Stimulated activated CD4-positive, alpha-beta T cell treated with anti-CD3 and anti-CD28 coated beads, Interleukin-1b, Interleukin-23, amount 100 ng/mL, for 1 hour (primary cell): ENCODE measurements at places on chromosomes 1 and 21.

DNA sequence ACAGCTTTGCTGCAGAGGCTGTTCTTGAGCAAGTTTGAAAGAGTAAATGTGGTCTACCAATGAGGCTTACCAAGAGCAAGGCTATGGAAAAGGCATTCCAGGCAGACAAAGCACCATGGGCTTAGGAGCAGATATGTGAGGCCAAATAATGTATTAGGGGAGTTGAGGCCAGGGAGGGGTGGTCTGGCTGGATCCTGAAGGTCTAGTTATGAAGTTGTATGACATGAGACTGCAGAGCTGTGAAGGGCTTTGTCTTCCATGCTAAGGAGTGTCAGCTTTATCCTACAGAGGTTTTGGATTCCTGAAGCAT, 51.8 kb upstream of the TSPAN2 start:
- no peak for DNase-seq

- no peak for DNase-seq
Observed at GRCh38 chr1:6001992-6002576, 9.9 kb upstream of the NPHP4 start.

DNA sequence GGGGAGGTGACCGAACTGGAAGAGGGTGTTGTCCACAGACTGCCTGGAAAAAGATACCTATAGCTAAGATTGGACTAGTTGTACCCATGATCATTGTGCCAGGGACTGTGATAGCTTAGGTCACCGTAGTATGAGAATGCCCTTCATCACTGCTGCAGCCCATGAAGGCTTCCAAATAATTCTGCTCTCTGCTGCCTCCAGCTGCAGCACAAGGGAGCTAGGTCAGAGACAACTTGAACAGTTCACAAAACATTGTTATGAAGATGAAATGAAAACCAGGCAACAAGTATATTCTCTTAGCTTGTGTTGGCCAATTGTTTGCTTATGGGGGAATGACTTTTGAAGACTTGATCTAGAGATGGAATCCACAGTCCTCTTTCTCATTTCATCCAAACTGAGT, 246.7 kb downstream of the MRPL39 start:
- DNase-seq: no peak

DNA sequence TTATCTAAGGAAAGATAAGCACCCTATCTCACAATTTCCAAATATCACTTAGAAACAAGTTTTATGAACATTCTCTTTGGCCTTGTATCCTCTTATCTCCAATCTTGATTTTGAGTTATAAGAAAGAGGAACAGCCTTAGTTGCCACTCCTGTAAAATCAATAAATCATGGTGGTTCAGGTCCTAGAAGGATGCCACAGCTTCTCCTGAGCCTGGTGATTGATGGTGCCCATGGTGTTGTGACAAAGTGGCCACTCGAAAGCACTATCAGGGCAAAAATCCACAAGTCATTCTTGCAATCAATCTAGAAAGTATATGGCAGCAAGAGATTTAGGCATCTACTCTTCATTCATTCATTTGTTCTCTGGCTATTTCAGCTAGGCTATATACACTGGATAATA, 27.8 kb downstream of the GBP6 start:
- DNase-seq: no peak

DNA sequence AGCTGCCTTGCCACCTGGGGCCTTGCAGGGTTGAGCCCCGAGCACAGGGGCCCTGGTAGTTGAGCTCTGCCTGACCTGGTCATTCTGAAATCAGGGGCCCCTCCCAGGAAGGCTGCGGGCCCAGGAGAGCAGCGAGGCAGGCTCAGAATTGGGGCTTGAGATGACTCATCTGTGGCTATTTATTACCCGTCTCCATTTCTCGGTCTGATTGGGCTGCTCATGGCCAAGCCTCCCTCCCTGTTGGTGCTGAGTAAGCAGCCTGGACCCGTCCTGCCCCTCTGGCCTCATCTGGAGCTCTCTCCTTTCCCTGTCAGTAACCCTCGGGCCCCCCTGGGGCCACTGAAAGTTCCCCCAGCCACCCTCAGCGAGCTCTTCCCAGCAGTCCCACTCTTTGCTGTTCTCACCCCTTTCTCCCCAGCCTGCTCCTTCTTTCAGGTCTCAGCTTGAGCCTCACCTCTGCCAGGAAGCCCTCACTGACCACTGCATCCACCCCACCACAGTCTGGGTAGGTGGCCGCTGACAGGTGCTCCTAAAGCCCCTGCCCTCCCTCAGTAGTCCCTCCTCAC, 11.0 kb upstream of the TNFRSF8 start:
- no peak for DNase-seq

- DNase-seq: no peak
Observed at GRCh38 chr1:185534801-185535200, 199.4 kb upstream of the HMCN1 start.

GRCh38 chr1:147717051-147717705, 43.2 kb downstream of the GJA5 start:
- DNase-seq: no peak

DNA sequence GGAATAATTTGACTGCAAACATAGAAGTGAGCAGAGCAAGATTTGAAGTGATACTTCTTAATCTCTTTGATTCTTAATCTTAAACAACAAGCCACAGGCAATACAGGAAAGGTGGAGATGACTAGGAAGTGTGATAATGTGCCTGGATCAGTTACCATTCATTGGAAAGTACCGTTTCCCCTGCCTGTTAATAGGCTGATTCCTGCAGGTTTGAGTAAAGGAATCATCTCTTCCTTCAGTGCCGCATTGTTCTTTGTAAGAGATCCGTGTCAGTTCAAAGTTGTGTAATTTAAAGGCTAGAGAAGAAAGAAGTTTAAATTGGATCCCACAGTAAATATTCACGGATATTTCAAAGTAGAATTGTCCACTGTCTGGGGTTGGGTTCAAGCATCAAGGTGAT, 43.5 kb upstream of the BCL10 start:
- no peak for DNase-seq

DNA sequence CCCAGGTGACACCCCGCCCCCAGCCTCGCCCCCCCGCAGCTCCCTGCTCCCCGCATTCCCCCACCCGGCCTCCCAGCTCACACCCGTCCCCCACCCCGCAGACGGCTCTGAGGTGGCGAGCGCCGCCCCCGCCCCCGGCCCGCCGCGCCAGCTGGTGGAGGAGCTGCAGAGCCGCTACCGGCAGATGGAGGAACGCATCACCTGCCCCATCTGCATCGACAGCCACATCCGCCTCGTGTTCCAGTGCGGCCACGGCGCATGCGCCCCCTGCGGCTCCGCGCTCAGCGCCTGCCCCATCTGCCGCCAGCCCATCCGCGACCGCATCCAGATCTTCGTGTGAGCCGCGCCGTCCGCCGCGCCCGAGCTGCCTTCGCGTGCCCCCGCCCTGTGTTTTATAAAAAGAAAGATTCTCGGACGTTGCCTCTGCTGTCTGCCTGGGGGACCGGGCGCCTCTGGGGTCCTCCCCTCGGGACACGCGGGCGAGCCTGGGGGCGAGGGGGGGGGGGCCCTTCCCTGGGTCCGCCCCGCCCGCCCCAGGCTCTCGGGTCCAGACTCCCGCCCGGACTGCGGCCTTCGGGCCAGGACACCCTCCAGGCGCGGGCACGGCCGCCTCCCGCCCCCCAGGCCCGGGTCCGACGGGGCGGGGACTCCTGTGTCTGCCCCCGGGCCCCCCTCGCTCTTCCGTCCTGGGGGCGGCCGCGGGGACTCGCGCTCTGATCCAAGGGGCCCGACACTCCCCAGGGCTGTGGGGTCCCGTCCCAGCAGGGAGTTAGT, 1.6 kb upstream of the MMP23B start:
- DNase-seq: peak; percentile 92

GRCh38 chr1:91036894-91037829, 15.3 kb upstream of the ZNF644 start:
- no peak for DNase-seq

- no peak for DNase-seq
Observed at GRCh38 chr1:100719490-100719889, at the start of gene VCAM1. Gene VCAM1, plus strand, starts transcription at chr1:100719742. Its CDS starts 119 bp downstream, at chr1:100719861.

- no peak for DNase-seq
Observed at GRCh38 chr1:230012741-230013140, 54.3 kb upstream of the GALNT2 start.

DNA sequence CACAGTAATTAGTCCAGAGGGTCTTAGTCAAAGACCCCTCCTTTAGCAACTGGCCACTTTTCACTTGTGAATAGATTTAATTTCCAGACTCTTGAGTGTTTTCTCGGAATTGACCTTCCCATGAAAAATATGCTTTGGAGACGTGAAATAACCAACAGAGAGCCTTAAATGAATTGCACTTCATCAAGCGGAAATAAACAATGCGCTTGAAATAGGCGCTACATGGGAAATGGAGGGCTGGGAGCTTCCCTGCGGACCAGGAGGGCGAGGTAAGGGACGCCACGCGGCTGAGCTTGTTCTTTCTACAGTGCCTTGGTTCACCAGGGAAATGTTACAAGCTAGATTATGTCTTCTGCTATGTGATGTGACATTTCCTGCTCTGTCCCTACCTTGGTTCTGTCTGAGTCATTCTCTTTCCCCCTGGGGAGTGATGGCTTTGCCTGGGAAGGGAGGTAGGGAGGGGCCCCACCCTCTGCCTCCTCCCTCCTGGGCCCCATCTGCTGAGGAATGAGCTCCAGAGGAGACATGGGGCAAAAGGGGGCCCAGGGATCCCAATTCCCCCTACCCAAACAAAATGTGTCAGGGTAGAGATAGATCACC, 619.3 kb downstream of the PTPRU start:
- no peak for DNase-seq

DNA sequence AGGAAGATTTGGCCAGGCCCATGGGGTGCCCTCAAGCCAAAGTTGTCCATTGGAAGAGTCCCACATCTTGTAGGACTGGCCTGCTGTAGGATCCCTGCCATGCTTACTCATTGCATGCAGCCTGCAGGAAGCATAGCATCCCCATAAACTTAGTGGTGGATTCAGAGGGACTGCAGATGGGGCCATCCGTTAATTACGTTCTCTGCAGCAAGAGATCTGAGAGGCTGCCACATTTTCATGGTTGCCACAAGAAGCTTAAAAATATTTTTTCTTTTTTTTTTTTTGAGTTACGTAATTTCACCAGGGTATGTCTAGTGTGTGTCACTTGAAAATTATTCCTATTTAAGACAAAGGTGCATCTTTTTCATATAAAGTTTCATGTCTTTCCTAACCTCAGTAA, 329.7 kb upstream of the USP24 start:
- DNase-seq: no peak

DNA sequence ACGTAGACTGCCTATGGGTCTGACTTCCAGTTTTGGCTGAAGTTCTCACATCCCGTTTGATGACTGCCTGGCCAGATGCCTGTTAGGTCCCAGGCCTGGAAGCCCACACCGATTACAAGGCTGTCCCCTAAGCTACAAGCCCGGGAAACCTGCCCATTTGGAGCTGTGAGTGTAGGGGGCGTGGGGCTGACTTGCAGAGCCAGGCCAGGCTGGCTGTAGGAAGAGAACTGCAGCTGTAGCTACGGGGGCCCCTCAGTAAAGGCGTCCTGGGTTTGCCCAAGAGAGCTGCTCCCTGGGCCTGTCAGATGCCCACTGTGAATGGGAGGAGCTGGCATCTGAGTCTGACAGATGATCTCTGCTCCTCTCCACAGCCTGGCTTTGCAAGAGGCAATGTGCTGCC, 199.7 kb downstream of the CAMTA1 start:
- no peak for DNase-seq

- DNase-seq: no peak
Observed at GRCh38 chr1:44328671-44329416, 26.2 kb downstream of the ERI3 start.

GRCh38 chr1:157403203-157403602, 149.1 kb downstream of the FCRL5 start:
- no peak for DNase-seq

- no peak for DNase-seq
Observed at GRCh38 chr1:8427986-8428385, 110.1 kb downstream of the SLC45A1 start.

DNA sequence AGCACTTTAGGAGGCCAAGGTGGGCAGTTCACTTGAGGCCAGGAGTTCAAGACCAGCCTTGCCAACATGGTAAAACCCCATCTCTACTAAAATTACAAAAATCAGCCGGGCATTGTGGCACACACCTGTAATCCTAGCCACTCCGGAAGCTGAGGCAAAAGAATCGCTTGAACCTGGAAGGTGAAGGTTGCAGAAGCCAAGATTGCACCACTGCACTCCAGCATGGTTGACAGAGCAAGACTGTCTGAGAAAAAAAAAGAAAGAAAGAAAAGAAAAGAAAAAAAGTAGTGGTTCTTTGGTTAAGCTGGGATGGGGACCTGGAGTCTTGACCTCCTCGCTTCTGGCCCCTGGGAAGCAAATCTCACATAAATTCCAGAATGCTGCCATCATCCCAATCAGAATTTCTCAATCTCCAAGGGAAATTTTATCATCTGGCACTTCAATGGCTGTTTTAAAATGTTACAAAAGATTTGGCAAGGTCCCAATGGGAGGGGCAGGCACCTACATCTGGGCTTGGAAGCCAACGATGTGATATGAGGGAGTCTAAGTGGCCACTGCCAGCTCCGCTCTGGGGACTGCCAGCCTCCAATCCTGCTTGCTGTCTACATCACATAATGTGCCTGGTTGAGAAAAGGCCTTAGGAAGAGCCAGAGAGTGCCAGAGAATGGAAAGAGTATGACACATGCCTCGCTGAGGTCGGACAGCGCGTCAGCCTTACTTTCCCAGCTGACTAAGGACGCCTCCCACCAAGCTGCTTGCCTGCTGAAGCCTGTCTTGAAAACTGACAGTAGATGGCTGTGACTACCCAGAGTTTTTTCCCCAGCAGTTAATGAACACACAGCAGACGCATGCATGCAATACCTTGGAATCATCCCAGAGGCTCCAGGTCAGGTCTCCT, 42.1 kb upstream of the SRP9 start:
- no peak for DNase-seq

- no peak for DNase-seq
Observed at GRCh38 chr21:21163904-21164303, 165.7 kb downstream of the NCAM2 start.

GRCh38 chr1:91757763-91758460, 128.0 kb downstream of the TGFBR3 start:
- no peak for DNase-seq

GRCh38 chr1:172642970-172643369, 15.9 kb upstream of the FASLG start:
- no peak for DNase-seq

DNA sequence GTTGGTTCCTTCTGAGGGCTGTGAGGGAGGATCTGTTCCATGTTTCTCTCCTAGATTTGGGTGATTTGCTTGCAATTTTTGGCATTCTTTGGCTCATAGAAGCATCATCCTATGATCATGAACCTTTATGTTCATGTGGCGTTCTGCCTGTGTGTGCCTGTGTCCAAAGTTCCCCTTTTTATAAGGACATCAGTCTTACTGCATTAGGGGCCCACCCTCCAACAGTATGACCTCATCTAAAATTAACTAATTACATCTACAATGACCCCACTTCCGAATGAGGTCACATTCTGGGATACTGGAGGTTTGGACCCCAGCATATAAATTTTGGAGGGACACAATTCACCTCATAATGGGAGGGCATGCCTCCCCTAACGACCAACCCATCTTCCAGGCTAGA, 12.8 kb upstream of the CAMK1G start:
- DNase-seq: no peak

- DNase-seq: no peak
Observed at GRCh38 chr1:2589431-2590232, 3.1 kb downstream of the PRXL2B start.
